ENCODE measurements at places on chromosomes 2 and 18. TPM values are rescaled to one million over a fixed set of nuclear protein-coding genes. Genes with fewer than 3 reads are reported as not detected.

The MEP1B gene
- total RNA-seq: 4.6 TPM

The TUBA3D gene
- total RNA-seq: not detected

GRCh38 chr2:33011373-33011772 is 64.6 kb downstream of the LTBP1 start:
- no peak for DNase-seq

- DNase-seq: no peak
Observed at GRCh38 chr2:37976411-37976810, 51.3 kb downstream of the RMDN2 start.

GRCh38 chr2:25372405-25373268 is 30.9 kb upstream of the DNMT3A start:
- DNase-seq: no peak

Data from colonic mucosa (tissue), 4 donors.